A549 treated with AZD2906 at 1 μM for 4 hours (cell line): ENCODE measurements at places on chromosomes 3 and 15. TPM values are rescaled to one million over a fixed set of nuclear protein-coding genes. Genes with fewer than 3 reads are reported as not detected.

The SCG5 gene
- 1.4 to 2.1 TPM (median 1.9 TPM) in 5 replicates for total RNA-seq

The PLCB2 gene
- total RNA-seq = 0.38 to 0.97 TPM (median 0.84 TPM) in 5 replicates

The DNASE1L3 gene
- total RNA-seq = 0.05 to 0.11 TPM (median 0.10 TPM) in 4 of 5 replicates, not detected in the other

The GPR149 gene
- not detected in 5 replicates for total RNA-seq

The KNG1 gene
- 0.03 TPM in 3 of 5 replicates, not detected in the others for total RNA-seq

The GPR176 gene
- 8.6 to 12.9 TPM (median 9.8 TPM) in 5 replicates for total RNA-seq

The KCNMB2 gene
- not detected in 5 replicates for total RNA-seq

The IFT57 gene
- 35.0 to 54.8 TPM (median 41.0 TPM) in 5 replicates for total RNA-seq

The OXTR gene
- 8.5 to 10.1 TPM (median 9.5 TPM) in 5 replicates for total RNA-seq

The ZBTB47 gene
- total RNA-seq = 5.3 to 6.5 TPM (median 5.8 TPM) in 5 replicates
